ENCODE measurements at places on chromosomes 7 and 10. TPM values are rescaled to one million over a fixed set of nuclear protein-coding genes. Genes with fewer than 3 reads are reported as not detected.

DNA sequence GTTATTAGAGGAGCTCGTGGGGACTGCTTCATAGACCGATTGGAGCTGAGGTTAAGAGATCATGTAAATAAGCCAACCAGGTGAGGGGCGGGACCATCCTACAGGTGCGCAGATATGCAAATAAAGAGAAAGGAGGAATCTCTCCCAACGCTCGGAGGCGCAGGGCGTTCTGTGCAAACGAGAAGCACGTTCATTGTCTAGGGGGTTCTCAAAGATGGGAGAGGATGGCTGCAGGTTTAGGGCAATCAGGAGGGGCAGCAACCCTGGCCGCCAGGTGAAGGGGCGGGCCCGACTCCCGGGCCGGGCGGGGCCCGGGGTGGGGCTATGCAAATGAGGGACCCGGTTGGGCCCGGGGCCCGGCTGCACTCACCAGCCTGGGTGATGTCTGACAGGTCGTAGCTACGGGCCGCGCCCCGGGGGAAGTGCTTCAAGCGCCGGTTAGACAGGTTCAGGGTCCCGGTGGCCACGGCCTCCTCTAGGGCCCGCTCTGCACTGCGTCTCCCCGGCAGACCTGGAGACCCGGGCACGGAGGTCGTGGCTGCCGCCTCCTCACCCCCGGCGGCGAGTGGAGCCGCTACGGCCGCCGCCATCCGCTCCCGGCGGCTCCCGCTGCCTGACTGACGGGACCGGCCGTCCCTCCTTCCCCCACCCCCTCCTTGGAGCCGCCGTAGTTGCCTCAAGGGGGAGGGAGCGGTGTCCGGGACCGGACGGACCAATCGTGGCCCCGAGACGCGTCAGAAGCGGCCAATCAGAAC lies at the start of gene LRCH4:
LRCH4 (minus strand) TSS at position 619 of the 755 bp plus-strand sequence; CDS start at position 590, 29 bp downstream.
- H3K4me1 ChIP-seq: peaks cover 26% of the 10 kb centered on the region
- peak within 1 kb of the TSS; percentile 98 for H3K4me3 ChIP-seq
- peak; percentile 75 for DNase-seq
- peak within 1 kb of the TSS; percentile 97 for H3K27ac ChIP-seq

GRCh38 chr7:79513261-79513660 lies 59.8 kb upstream of the MAGI2 start:
- no peak for DNase-seq
- H3K27ac ChIP-seq: no peak overlapping the region
- no peaks in the 10 kb centered on the region for H3K27me3 ChIP-seq
- no peaks in the 10 kb centered on the region for H3K36me3 ChIP-seq
- H3K4me1 ChIP-seq: no peaks in the 10 kb centered on the region

- no peaks in the 10 kb centered on the region for H3K36me3 ChIP-seq
- peaks cover 27% of the 10 kb centered on the region for H3K4me1 ChIP-seq
- no peak overlapping the region for H3K4me3 ChIP-seq
- DNase-seq: no peak
- H3K27ac ChIP-seq: no peak overlapping the region
These were observed 21.9 kb upstream of the VSIR start for GRCh38 chr10:71795248-71795647.

- H3K4me1 ChIP-seq: no peaks in the 10 kb centered on the region
- no peak for DNase-seq
- no peak overlapping the region for H3K27ac ChIP-seq
- H3K36me3 ChIP-seq: no peaks in the 10 kb centered on the region
- peaks cover 21% of the 10 kb centered on the region for H3K27me3 ChIP-seq
These were observed 41.9 kb upstream of the OGDHL start for GRCh38 chr10:49803988-49804387.

DNA sequence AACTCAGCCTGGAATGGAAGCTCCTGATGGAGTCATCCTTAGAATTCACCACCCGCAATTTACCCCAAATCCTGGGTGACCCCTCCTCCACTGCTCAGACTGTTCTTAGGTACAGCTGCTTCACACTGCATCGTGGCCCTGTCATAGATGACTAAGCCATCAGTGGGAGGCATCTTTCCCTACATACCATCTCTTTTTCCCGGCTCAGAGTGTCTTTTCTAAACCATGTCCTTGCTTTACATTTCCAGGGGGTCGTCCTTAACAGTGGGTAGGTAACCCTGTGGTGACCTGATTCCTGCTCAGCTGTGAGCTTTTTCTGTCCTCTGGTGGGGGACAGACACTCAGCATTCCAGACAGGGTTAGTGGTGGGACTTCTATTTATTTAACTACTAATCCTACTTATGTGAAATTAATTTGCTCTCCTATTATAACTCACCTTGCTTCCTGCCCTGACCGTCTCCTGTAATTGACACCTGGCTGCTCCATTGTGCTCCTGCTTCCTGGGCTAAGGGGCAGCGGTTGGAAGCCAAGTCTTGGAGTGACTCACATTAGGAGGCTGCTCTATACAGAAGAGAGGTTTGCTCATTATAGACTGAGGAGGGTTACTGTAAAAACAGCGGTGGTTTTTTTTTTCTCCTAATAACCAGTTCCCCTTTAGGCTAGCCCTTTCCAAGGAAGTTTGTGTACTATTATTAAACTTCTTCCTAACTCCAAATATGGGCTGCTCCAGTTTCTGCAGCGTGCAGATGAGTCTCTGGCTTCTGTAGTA lies 40.6 kb downstream of the PYROXD2 start:
- H3K27me3 ChIP-seq: peaks cover 23% of the 10 kb centered on the region
- no peaks in the 10 kb centered on the region for H3K36me3 ChIP-seq
- no peaks in the 10 kb centered on the region for H3K4me1 ChIP-seq
- no peak overlapping the region for H3K27ac ChIP-seq
- H3K4me3 ChIP-seq: no peak overlapping the region
- DNase-seq: no peak

DNA sequence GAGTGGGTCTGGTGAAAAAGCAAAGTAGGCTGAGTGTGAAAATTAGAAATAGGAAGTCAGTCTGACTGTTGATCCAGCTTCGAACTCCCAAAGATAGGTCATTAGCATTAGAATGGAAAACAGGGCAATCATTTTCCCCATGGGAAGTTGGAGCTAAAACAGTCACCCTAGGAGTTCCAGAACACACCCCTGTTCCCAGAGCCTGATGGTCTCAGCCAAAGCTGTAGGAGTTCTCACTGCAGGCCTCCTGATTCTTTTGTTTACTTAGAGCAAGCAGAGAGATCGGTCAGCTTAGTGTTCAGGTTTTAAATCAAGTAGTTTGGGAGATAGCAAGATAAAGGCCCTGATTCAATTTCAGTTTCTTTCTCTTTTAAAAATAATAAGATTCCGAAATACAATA lies 28.8 kb upstream of the JCAD start:
- H3K27me3 ChIP-seq: peaks cover 46% of the 10 kb centered on the region
- no peak for DNase-seq
- H3K27ac ChIP-seq: no peak overlapping the region
- no peak overlapping the region for H3K4me3 ChIP-seq
- H3K36me3 ChIP-seq: no peaks in the 10 kb centered on the region

DNA sequence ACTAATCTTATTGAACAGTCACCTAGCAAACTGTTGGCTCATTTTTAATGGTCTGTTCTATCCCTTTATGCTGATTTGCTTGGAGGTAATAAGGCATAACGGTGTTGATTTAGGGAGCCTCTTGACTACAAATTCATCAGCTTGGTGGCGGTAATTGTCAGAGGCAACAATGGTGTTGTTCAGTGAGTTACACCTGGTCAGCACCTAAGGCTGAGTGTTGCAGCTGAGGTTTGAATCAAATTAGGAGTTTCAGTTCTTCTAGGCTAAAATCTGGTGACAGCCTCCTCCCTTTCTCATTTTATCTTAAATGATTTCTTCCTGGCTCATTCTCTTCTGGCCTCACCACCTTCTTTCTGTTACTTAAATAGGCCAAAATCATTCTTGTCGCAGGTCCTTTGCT lies 42.3 kb upstream of the SP8 start:
- H3K27ac ChIP-seq: no peak overlapping the region
- DNase-seq: no peak
- no peaks in the 10 kb centered on the region for H3K36me3 ChIP-seq

- H3K4me3 ChIP-seq: no peak overlapping the region
- H3K27ac ChIP-seq: no peak overlapping the region
- H3K4me1 ChIP-seq: no peaks in the 10 kb centered on the region
- no peaks in the 10 kb centered on the region for H3K36me3 ChIP-seq
- H3K27me3 ChIP-seq: no peaks in the 10 kb centered on the region
These were observed 210.3 kb downstream of the GPAM start for GRCh38 chr10:111973306-111973705.

- H3K36me3 ChIP-seq: no peaks in the 10 kb centered on the region
- H3K4me1 ChIP-seq: no peaks in the 10 kb centered on the region
- no peak overlapping the region for H3K4me3 ChIP-seq
- no peak for DNase-seq
These were observed 572.4 kb upstream of the LRRTM3 start for GRCh38 chr10:66353422-66353821.

GRCh38 chr7:6417408-6417807 lies 30.3 kb downstream of the DAGLB start:
- H3K27me3 ChIP-seq: no peaks in the 10 kb centered on the region
- peaks cover 36% of the 10 kb centered on the region for H3K36me3 ChIP-seq
- no peak for DNase-seq
- H3K27ac ChIP-seq: no peak overlapping the region
- no peaks in the 10 kb centered on the region for H3K4me1 ChIP-seq

GRCh38 chr7:26153241-26153822 lies 1.3 kb downstream of the NFE2L3 start:
- peak; percentile 48 for DNase-seq
- peaks cover 8% of the 10 kb centered on the region for H3K36me3 ChIP-seq
- no peaks in the 10 kb centered on the region for H3K27me3 ChIP-seq
- H3K27ac ChIP-seq: peak overlapping the region; percentile 92
- peaks cover 64% of the 10 kb centered on the region for H3K4me1 ChIP-seq

GRCh38 chr7:127404286-127405072 lies 12.0 kb upstream of the ZNF800 start:
- H3K27me3 ChIP-seq: peaks cover 15% of the 10 kb centered on the region
- H3K4me1 ChIP-seq: peaks cover 6% of the 10 kb centered on the region
- H3K4me3 ChIP-seq: no peak overlapping the region
- H3K27ac ChIP-seq: peak overlapping the region; percentile 22

ADRB1 gene
- 2.8 TPM for total RNA-seq

HYAL4 gene
- not detected for total RNA-seq

POLR2J3 gene
- 35.4 TPM for total RNA-seq

ZNF485 gene
- 1.6 TPM for total RNA-seq

LRIT1 gene
- not detected for total RNA-seq

CDNF gene
- total RNA-seq: 0.94 TPM

Data from activated CD8-positive, alpha-beta memory T cell treated with anti-CD3 and anti-CD28 coated beads, Interleukin-2, amount 10 ng/mL, durations not matched to agents 7 days and 5 days (primary cell).